ENCODE measurements at places on chromosomes 16 and 17.

- DNase-seq = no peak
Measured at GRCh38 chr17:76772842-76773525, 35.1 kb downstream of the MFSD11 start.

GRCh38 chr17:57645950-57646665 is 99.0 kb downstream of the CCDC182 start:
- no peak for DNase-seq

DNA sequence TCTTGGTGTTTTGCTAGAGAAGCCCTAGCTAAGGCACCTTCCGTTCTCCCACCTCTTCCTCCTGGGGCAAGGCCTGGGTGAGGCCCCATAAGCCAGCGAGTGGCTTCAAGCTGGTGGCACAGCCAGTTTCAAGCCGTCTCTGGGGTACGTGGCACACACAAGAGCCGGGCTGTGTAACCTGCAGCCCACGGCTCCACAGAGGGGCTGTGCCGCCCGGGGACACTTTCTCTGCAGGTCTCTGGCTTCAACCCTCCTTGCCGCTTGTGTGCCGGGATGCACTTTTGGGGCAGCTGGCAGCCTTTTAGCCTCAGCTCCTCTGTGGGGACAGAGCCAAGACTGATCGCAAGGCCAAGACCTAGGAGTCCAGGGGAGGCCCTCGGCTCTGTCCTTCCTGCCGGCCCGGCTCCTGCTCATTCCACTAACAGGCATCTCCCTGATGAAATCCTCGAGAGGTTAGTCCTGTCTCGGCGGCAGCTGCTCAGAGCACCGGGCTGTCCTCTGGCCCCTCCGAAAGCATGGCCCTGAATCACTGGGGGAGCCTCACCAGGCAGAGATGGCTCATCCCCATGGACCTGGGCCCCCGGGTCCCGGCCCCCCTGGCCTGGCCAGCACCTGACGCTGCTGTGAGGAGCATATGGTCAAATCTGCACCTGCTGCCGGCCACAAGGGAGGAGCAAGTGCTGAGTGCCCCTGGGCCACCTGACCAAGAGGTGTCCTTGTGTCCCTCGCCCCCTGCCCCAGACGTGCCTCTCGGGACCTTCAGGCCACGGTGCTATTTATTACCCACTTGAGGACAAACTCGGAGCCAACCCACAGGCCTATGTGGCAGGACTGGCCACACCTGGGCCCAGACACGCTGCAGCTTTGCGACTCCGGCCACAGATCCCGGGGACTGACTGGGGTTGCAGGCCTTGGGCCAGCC is 98.5 kb downstream of the METRNL start:
- DNase-seq = no peak

GRCh38 chr16:47358816-47359215 is 102.0 kb downstream of the ITFG1 start:
- DNase-seq = no peak

GRCh38 chr17:29151567-29151966 is 28.6 kb downstream of the MYO18A start:
- DNase-seq = no peak

DNA sequence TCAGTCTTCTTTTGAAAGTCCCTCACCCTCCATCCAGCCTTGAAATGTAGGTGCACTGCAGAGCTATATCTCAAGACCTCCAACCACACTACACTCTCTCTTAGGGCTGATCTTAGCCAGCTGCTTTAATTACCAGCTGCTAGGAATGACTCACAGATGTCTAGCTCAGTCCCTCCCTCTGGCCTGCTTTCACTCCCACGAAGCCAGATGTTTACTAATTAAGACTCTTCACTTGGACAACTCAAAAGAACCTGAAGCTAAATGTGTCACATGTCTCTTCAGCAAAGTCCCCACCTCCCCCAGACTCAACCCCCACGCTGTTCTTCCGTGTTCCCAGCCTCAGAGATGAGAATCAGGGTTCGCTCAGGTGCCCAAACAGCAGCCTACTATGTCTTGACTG is 2.6 kb downstream of the GTF3C1 start:
- DNase-seq = no peak

DNA sequence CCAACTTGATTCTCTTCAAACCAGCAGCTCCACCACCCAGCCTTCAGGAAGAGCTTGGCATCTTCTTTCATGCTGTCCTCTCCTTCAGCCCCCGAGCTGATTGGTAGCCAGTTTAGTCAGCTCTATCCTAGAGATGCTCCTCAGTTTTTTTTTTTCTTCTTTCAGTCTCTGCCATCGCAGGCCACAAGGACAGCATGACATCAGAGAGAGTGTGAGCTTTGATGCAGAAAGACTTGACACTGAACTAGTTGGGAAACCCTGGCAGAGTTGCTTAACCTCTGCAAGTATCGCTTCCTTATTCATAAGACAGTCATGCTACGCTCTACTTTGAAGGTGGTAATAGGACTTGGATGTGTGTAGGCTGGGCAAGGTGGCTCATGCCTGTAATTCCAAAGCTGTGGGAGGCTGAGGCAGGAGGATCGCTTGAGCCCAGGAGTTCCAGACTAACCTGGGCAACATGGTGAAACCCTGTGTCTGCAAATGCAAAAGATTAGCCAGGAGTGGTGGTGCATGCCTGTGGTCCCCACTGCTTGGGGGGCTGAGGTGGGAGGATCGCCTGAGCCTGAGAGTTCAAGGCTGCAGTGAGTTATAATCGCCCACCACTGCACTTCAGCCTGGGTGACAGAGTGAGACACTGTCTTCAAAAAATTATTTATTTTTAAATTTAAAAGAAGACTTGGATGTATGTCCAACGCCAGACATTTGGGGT is 2.6 kb downstream of the CD300LB start:
- no peak for DNase-seq
